ENCODE measurements at places on chromosomes 12 and 14. TPM values are rescaled to one million over a fixed set of nuclear protein-coding genes. Genes with fewer than 3 reads are reported as not detected.

DNA sequence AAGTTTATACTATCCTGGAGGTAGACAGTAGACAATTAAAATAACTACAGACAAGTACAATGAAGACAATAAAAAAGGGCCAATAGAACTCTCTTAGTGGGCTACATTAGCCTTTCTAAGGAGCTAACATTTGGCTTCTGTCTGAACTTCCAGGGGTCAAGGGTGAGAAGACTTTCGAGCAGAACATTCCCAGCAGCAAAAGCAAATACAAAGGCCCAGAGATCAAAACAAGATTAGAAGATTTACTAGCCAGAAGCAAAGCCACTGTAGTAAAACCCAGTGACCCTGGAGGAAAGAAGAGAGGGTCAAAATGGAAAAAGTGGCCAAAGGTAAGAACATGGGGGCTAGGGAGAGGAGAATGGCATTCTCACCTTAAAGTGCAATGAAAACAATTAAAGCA lies 63.2 kb downstream of the ATP2B1 start:
- no peak for DNase-seq

SLC22A17 gene
- total RNA-seq: 8.4 TPM

PLEKHD1 gene
- total RNA-seq: 0.06 TPM

OVCH1 gene
- total RNA-seq: 0.57 TPM

APOLD1 gene
- total RNA-seq: 7.6 TPM

DNA sequence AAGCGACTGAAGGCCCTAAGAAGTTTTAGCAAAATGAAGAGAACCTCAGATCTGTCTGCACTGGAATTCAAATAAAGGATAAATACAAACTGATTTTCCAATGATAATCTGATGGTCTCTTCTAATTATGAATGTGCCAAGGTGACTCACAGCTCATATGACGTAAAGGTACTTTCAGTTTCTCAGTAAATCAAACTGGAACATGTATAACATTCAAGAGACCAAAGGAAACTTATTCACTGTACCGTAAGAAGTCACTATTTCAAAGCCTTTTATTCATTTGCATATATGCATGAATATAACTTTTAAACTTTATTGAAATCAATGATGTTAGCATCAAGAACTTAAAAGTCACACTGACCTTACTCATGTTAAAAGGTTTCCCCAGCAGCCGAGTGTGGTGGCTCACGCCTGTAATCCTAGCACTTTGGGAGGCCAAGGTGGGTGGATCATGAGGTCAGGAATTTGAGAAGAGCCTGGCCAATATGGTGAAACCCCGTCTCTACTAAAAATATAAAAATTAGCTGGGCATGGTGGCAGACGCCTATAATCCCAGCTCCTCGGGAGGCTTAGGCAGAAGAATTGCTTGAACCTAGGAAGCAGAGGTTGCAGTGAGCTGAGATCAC lies 52.2 kb downstream of the ATXN2 start:
- DNase-seq: no peak

- no peak for DNase-seq
These were observed 132.9 kb upstream of the AEBP2 start for GRCh38 chr12:19306366-19306765.

SERPINA4 gene
- not detected for total RNA-seq
